ENCODE measurements at places on chromosomes 1 and 21.

DNA sequence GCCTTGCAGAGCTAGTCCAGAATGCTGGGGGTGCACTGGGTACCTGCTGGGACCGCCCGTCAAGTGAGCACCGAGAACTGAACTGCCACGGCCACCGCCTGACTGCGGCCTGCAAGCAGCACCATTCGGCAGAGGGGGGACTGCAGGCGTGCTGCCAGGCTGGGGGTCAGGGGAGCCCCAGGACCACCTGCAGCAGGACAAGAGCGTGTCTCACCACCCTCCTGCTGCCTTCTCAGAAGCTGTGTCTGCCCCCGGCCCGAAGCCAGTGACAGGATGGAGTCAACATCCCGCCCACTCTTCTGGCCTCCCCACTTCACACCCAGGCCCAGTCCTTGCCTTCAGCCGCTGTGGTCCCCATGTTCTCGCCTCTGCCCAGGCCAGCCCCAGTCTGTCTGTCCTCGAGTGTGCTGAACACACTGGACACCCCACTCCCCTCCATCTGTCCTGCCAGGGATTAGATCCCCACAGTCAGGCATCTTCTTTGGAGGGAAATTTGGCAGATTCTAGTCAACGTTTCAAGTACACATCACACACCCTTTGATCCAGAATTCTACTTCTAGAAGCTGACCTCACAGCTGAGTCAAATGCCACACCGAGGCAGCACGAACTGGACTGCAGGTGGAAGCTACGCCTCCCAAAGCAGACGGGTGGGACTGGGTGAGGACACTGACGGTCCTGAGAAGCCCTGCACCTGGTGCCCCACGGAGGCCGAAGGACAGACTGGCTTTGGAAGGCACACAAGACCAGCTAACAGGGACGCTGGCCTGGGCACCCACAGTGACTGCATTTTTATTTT, 26.0 kb downstream of the PTTG1IP start:
- DNase-seq = no peak

DNA sequence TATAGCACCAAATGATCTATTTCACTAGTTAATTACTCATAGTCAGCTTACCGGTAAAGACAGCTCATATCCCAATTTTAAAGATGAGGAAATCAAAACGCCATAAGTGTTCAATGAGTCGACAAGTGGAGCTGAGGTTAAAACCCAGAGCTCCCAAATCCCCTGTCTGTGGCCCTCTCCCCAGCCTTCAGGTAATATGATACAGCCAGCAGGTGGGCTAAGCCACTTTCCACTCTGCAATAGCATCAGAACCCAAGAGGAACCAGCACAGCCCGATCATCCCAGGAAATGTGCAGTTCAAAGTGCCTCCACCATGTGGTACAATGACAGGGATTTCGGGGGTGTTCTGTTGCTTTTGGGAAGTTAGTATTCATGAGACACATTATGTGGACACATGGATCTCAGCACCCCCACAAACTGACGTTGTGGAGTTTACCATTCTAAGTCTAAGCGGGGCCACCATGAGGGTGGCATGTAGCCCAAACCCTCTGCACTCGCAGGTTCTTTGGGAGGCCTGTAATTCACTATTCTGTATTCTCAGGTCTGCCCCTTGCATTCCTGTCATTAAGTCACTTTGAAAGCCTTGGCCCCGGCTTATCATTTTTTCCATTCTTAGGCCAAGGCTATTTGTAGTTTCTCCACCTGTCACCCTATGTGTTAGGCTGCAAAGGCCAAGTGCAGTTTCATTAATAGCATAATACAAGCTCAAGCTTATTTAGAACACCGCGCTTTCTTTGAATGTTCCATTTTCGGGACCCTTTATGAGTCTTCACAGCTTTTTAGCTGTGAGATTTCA, 26.3 kb upstream of the ACTN2 start:
- DNase-seq = peak; percentile 68

GRCh38 chr1:25658791-25659431, 42.3 kb downstream of the MAN1C1 start:
- DNase-seq = no peak

- DNase-seq = no peak
These were observed 68.6 kb upstream of the VAV3 start for GRCh38 chr1:108033550-108033951.

DNA sequence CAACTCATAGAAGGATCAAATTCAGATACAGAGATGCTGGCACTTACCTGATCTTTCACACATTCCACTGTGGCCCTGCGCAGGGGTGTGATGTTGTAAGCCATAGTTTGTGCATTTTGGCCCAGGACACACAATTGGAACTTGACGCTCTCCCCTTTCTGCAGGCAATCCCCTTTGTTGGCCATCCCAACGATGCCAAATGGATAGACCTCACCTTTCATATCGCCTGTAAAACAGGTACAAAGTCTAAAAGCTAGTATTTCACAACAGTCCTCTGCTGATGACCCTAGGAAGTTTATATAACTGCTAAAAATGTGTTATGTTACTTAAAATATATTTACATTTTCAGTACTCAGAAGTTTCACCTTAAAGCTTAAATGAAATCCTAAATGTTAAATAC, 3.9 kb upstream of the NRAS start:
- DNase-seq = no peak

GRCh38 chr21:41397471-41397891, 28.6 kb upstream of the MX1 start:
- no peak for DNase-seq

GRCh38 chr1:94579876-94580294, 38.3 kb upstream of the F3 start:
- DNase-seq = no peak

- no peak for DNase-seq
These were observed 42.9 kb downstream of the USP24 start for GRCh38 chr1:55172272-55172671.

GRCh38 chr21:42096566-42096965, 25.4 kb downstream of the UMODL1 start:
- DNase-seq = peak; percentile 84

DNA sequence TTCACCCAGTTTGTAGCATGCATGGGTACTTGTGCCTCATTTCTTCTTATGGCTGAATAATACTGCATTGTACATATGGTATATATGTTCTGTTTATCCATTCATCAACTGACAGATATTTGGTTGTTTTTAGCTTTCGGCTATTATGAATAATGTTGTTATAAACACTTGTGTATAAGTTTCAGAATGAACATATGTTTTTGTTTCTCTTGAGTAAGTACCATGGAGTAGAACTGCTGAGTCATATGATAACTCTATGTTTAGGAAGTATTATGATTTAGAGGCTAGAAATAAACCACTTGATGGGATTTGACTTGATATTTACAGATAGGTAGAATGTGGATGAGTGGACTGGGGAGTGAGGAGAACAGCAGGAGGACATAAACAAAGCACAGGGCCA, 48.6 kb downstream of the WNT2B start:
- DNase-seq = no peak

Measured in NCI-H524 (cell line).